ENCODE measurements at places on chromosomes 7 and 10. TPM values are rescaled to one million over a fixed set of nuclear protein-coding genes. Genes with fewer than 3 reads are reported as not detected.

GRCh38 chr7:151836927-151837205 lies 40.0 kb downstream of the PRKAG2 start:
- DNase-seq: no peak
- no peaks in the 10 kb centered on the region for H3K4me1 ChIP-seq
- H3K36me3 ChIP-seq: no peaks in the 10 kb centered on the region
- H3K27ac ChIP-seq: no peak overlapping the region
- no peaks in the 10 kb centered on the region for H3K27me3 ChIP-seq

- no peaks in the 10 kb centered on the region for H3K36me3 ChIP-seq
- no peak overlapping the region for H3K4me3 ChIP-seq
- DNase-seq: no peak
Observed at GRCh38 chr7:113268757-113269156, 150.4 kb upstream of the SMIM30 start.

GRCh38 chr7:2654059-2654458 lies 22.3 kb downstream of the TTYH3 start:
- H3K27ac ChIP-seq: no peak overlapping the region
- no peaks in the 10 kb centered on the region for H3K27me3 ChIP-seq
- DNase-seq: peak; percentile 46
- H3K4me3 ChIP-seq: no peak overlapping the region
- H3K36me3 ChIP-seq: peaks cover 40% of the 10 kb centered on the region

- H3K4me1 ChIP-seq: peaks cover 60% of the 10 kb centered on the region
- H3K27ac ChIP-seq: peak within 1 kb of the TSS; percentile 61
- H3K27me3 ChIP-seq: no peaks in the 10 kb centered on the region
Observed at GRCh38 chr7:47581804-47582763, at the start of gene TNS3. TNS3 (minus strand) TSS chr7:47582111; CDS start chr7:47439636, 142,475 bp downstream.

GRCh38 chr7:68922850-68923249 lies 675.4 kb upstream of the AUTS2 start:
- H3K27me3 ChIP-seq: no peaks in the 10 kb centered on the region
- H3K36me3 ChIP-seq: no peaks in the 10 kb centered on the region
- H3K4me3 ChIP-seq: no peak overlapping the region
- H3K27ac ChIP-seq: no peak overlapping the region
- no peak for DNase-seq

DNA sequence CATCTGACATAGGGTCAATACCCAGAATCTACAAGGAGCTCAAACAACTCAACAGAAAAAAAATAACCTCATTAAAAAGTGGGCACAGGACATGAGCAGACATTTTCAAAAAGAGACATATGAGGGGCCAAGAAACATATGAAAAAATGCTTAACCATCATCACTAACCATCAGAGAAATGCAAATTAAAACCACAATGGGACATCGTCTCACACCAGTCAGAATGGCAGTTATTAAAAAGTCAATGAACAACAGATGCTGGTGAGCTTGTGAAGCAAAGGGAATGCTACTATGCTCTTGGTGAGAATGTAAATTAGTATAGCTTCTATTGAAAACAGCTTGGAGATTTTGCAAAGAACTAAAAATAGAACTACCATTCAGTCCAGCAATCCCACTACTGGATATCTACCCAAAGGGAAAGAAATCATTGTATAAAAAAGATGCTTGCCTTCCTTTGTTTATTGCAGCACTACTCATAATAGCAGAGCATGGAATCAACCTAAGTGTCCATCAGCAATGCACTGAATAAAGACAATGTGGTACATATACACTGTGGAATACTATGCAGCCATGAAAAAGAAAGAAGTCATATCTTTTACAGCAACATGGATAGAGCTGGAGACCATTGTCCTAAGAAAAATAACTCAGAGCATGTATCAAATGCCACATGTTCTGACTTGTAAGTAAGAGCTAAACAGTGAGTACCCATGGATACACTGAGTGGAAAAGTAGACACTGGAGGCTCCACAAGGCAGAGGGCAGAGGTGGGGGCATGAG lies 139.8 kb downstream of the ADARB2 start:
- H3K36me3 ChIP-seq: no peaks in the 10 kb centered on the region
- no peak overlapping the region for H3K27ac ChIP-seq
- DNase-seq: no peak
- no peaks in the 10 kb centered on the region for H3K27me3 ChIP-seq

DNA sequence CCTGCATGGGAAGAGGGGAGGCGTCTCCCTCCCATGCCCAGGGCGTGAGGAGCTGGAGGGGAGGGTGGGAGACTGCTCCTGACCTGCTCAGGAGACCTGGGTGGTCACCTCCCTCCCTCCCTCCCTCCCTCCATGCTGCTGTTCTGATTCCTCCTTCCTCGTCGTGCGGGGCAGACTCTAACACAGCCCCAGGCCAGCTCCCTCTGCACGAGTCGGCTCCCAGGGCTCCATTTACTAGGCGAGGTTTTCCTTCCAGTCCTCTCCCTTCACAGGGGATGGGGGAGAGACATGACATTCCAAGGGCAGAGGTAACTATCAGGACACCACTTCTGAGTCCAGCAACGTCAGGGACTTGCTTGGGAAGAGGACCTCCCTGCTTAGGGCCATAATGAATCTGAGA lies 23.6 kb downstream of the VIPR2 start:
- H3K27ac ChIP-seq: no peak overlapping the region
- no peak for DNase-seq
- no peak overlapping the region for H3K4me3 ChIP-seq

- peak; percentile 74 for DNase-seq
- H3K4me3 ChIP-seq: no peak overlapping the region
- H3K4me1 ChIP-seq: no peaks in the 10 kb centered on the region
- H3K36me3 ChIP-seq: no peaks in the 10 kb centered on the region
Observed at GRCh38 chr10:26621889-26622711, 75.4 kb upstream of the PDSS1 start.

GRCh38 chr10:49023752-49024151 lies 84.1 kb upstream of the LRRC18 start:
- H3K27me3 ChIP-seq: no peaks in the 10 kb centered on the region
- no peak overlapping the region for H3K27ac ChIP-seq
- no peak overlapping the region for H3K4me3 ChIP-seq
- DNase-seq: no peak
- H3K4me1 ChIP-seq: peaks cover 15% of the 10 kb centered on the region
- no peaks in the 10 kb centered on the region for H3K36me3 ChIP-seq

GRCh38 chr7:43121973-43122372 lies 9.5 kb downstream of the HECW1 start:
- H3K27me3 ChIP-seq: no peaks in the 10 kb centered on the region
- no peaks in the 10 kb centered on the region for H3K36me3 ChIP-seq
- H3K4me3 ChIP-seq: no peak overlapping the region
- no peak overlapping the region for H3K27ac ChIP-seq

GRCh38 chr10:74889662-74889998 lies 63.2 kb downstream of the KAT6B start:
- no peak overlapping the region for H3K27ac ChIP-seq
- H3K36me3 ChIP-seq: no peaks in the 10 kb centered on the region
- no peaks in the 10 kb centered on the region for H3K27me3 ChIP-seq
- no peak for DNase-seq
- H3K4me1 ChIP-seq: peaks cover 8% of the 10 kb centered on the region

DNA sequence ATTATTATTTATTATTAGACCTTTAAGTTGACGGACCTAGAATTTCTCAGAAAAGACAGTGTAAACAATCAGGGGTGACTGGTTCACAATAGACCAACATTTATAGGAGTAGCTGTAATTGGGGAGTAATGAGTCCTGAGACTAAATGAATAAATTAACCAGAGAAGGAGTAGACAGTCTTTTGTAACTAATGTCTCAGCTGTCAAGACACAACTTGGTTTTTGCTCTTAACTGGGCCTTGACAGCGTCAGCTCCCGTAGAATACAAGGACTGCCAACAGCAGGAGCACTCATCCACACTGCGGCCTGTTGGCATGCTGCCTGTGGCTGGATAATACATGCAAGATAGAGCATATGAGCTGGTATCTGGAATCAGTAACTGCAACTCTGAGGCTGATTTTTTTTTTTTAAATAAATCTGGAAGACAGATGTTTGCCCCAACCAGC lies 123.9 kb downstream of the CACNA2D1 start:
- no peak overlapping the region for H3K4me3 ChIP-seq
- no peaks in the 10 kb centered on the region for H3K27me3 ChIP-seq
- H3K4me1 ChIP-seq: peaks cover 52% of the 10 kb centered on the region
- H3K27ac ChIP-seq: peak overlapping the region; percentile 63
- DNase-seq: peak; percentile 93

GRCh38 chr7:135480966-135481597 lies 28.8 kb downstream of the CNOT4 start:
- no peaks in the 10 kb centered on the region for H3K27me3 ChIP-seq
- H3K36me3 ChIP-seq: no peaks in the 10 kb centered on the region
- no peak overlapping the region for H3K4me3 ChIP-seq
- H3K27ac ChIP-seq: no peak overlapping the region
- no peak for DNase-seq
- peaks cover 8% of the 10 kb centered on the region for H3K4me1 ChIP-seq

DNA sequence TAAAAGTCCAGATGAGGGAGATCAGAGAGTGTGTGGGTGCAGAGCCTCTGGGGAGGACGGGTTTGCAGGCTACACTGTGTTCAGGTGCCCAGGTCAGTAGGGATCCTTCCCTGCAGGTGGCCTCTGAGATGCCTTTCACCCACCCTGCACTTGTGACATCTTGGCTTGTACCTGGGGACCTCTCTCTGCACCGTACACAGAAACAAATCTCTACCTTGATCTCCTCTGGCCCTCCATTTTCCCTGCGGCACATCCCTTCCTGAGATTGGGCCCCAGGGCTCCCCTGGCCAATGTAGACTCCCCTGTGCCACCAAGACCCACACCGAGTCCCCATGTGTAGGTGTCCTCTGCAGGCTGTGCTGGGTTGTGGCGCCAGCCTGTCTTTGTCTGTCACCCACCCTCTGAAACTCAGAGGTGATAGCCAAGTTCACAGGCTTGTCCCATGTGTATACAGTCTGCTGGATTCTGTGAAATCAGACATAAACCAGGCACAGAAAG lies 140.6 kb downstream of the PTPN20 start:
- H3K27me3 ChIP-seq: no peaks in the 10 kb centered on the region
- no peak overlapping the region for H3K27ac ChIP-seq
- no peak for DNase-seq
- no peaks in the 10 kb centered on the region for H3K4me1 ChIP-seq
- H3K36me3 ChIP-seq: no peaks in the 10 kb centered on the region
- no peak overlapping the region for H3K4me3 ChIP-seq

GRCh38 chr7:104208421-104208780 lies 588 bp upstream of the ORC5 start:
- H3K27me3 ChIP-seq: no peaks in the 10 kb centered on the region
- DNase-seq: no peak
- peaks cover 32% of the 10 kb centered on the region for H3K4me1 ChIP-seq
- no peaks in the 10 kb centered on the region for H3K36me3 ChIP-seq

DNA sequence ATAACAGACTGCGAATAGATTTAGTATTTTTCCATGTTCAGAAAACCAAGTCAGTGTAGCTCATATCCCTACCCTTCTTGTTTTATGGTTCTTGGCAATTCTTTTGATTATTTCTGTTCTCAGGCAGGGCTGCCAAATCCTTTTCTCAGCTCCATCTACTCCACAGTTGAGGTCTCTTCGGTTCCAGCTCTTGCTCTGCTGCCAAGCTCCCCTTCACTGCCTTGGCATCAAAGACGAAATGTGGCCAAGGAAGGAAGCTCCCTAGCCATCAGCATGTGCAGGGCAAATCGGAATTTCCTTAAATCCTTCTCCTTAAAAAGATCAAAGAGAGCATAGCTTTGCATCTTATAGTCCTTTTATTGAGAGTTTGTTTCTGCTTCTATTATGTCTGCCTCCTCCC lies 116.4 kb upstream of the NOBOX start:
- H3K4me3 ChIP-seq: no peak overlapping the region
- H3K27me3 ChIP-seq: no peaks in the 10 kb centered on the region
- H3K36me3 ChIP-seq: no peaks in the 10 kb centered on the region
- DNase-seq: no peak

- no peak overlapping the region for H3K27ac ChIP-seq
- no peaks in the 10 kb centered on the region for H3K27me3 ChIP-seq
- no peak overlapping the region for H3K4me3 ChIP-seq
- no peaks in the 10 kb centered on the region for H3K36me3 ChIP-seq
- peaks cover 11% of the 10 kb centered on the region for H3K4me1 ChIP-seq
Observed at GRCh38 chr10:29949411-29950011, 109.9 kb downstream of the JCAD start.

GRCh38 chr7:35816514-35816913 lies 15.7 kb downstream of the SEPTIN7 start:
- H3K4me1 ChIP-seq: no peaks in the 10 kb centered on the region
- H3K27me3 ChIP-seq: no peaks in the 10 kb centered on the region
- H3K4me3 ChIP-seq: no peak overlapping the region
- no peak for DNase-seq

GRCh38 chr7:1698951-1699350 lies 28.9 kb downstream of the ELFN1 start:
- no peak overlapping the region for H3K4me3 ChIP-seq
- no peaks in the 10 kb centered on the region for H3K27me3 ChIP-seq
- DNase-seq: no peak
- peaks cover 2% of the 10 kb centered on the region for H3K4me1 ChIP-seq
- no peak overlapping the region for H3K27ac ChIP-seq
- H3K36me3 ChIP-seq: no peaks in the 10 kb centered on the region

DNA sequence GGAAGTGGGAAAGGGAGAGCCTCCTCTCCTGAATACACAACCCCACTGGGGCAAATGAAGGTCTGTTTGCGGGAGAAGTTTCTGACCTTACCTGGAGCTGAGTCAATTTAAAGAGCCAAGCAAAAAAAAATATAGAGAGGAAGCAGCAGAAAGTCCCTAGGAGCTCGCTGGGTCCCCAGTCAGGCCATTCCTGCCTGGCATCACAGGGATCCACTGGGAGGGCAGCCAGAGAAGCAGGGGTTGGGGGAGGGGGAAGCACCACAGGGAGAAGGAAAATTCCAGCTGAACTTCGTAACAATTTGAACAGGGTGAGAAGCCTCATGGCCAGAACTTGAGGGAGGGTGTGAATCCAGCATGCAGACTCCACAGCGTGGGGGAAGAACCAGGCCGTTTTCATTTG lies 298.7 kb downstream of the LRRTM3 start:
- DNase-seq: peak; percentile 40
- no peaks in the 10 kb centered on the region for H3K36me3 ChIP-seq
- no peak overlapping the region for H3K27ac ChIP-seq

- H3K36me3 ChIP-seq: no peaks in the 10 kb centered on the region
- no peaks in the 10 kb centered on the region for H3K27me3 ChIP-seq
Observed at GRCh38 chr10:120931423-120931822, 80.3 kb downstream of the WDR11 start.

DNA sequence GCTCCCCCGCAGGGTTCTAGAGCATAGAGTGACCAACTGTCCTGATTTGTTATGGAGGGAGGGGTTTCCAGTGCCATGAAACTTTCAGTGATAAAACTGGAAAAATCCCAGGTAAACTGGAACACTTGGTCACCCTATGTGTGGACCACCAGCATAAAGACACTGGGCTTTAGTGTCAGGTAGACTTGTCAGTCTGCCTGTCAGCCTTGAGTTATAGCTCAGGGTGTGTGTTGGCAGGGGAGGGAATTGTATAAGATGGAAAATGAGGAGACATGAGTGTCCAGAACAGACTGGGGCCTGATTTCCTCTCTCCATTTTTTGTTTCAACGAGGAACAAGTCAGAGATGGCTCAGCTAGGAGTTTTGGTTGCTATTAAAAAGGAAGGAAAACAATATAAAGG lies 10.2 kb upstream of the EFCAB10 start:
- no peak overlapping the region for H3K4me3 ChIP-seq
- no peaks in the 10 kb centered on the region for H3K36me3 ChIP-seq
- DNase-seq: no peak

GRCh38 chr10:13068071-13068470 lies 31.9 kb upstream of the OPTN start:
- no peaks in the 10 kb centered on the region for H3K36me3 ChIP-seq
- H3K4me1 ChIP-seq: no peaks in the 10 kb centered on the region
- no peak overlapping the region for H3K27ac ChIP-seq
- DNase-seq: no peak
- no peak overlapping the region for H3K4me3 ChIP-seq

The ERVW-1 gene
- total RNA-seq: not detected

The THSD7A gene
- 1.6 TPM for total RNA-seq

The NKX1-2 gene
- not detected for total RNA-seq

The GPR146 gene
- total RNA-seq: 56.8 TPM

The ZNF853 gene
- 11.8 TPM for total RNA-seq

The CAMK2B gene
- 77.5 TPM for total RNA-seq

The ADAM12 gene
- 0.32 TPM for total RNA-seq

Measured in heart left ventricle (tissue), 16 donors.